ENCODE measurements at places on chromosomes 1 and 21. TPM values are rescaled to one million over a fixed set of nuclear protein-coding genes. Genes with fewer than 3 reads are reported as not detected.

Gene KRTAP12-1
- total RNA-seq = not detected

Gene CLCA1
- total RNA-seq = not detected

Gene SPRR2A
- total RNA-seq = not detected

Gene PCP4
- not detected for total RNA-seq

Gene PTPN7
- 1.9 TPM for total RNA-seq

Gene GPR61
- not detected for total RNA-seq

Gene OR2G6
- total RNA-seq = not detected

Gene FCN3
- not detected for total RNA-seq

Gene TAS1R1
- total RNA-seq = not detected

Gene PGLYRP3
- total RNA-seq = not detected

Gene MARK1
- total RNA-seq = 6.0 TPM

Gene RGS1
- not detected for total RNA-seq

Gene CBR1
- 41.3 TPM for total RNA-seq

Gene MIXL1
- total RNA-seq = 1.2 TPM

Gene GUK1
- total RNA-seq = 237 TPM

Gene SH3BP5L
- total RNA-seq = 26.5 TPM

Gene SLC9A1
- total RNA-seq = 60.5 TPM

Gene GPR52
- 2.2 TPM for total RNA-seq

Gene INTS3
- 56.1 TPM for total RNA-seq

Gene NUDT17
- 5.1 TPM for total RNA-seq

Gene ERVH48-1
- total RNA-seq = not detected

Gene UBXN10
- total RNA-seq = not detected

Gene ERICH3
- total RNA-seq = not detected

Gene PLPPR4
- not detected for total RNA-seq

Gene GCSAML
- not detected for total RNA-seq

Gene GART
- 112 TPM for total RNA-seq

Gene C1QTNF12
- 1.9 TPM for total RNA-seq

Gene RNF186
- total RNA-seq = not detected

Gene GSTM3
- total RNA-seq = 18.5 TPM

Gene GRIK3
- total RNA-seq = not detected

Gene TCHHL1
- total RNA-seq = not detected

Gene LAD1
- not detected for total RNA-seq

Data from endothelial cell of umbilical vein (primary cell).